SW 1271 (cell line): ENCODE measurements at places on chromosomes 2 and 18.

DNA sequence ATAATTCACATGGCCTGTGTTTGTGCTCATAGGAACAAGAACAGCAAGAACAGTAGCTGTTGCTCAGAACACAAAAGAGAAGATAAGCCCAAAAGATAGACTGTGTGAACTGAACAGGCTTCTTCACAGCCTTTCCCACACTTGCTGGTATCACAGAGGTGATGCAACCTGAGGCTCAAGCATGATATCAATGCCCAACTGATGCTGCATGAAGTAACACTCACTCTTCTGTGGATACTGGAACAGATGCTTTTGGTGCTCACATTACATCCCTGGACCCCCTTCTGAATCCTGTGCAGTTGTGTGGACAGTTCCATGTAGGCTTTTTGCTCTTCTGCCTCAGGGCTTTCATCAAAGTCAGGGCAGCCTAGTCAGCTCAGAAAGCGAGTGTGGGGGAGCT, 88.4 kb upstream of the RND3 start:
- DNase-seq, result no peak

- peak; percentile 38 for DNase-seq
These were observed 208.4 kb downstream of the RAD51AP2 start for GRCh38 chr2:17309741-17310339.

DNA sequence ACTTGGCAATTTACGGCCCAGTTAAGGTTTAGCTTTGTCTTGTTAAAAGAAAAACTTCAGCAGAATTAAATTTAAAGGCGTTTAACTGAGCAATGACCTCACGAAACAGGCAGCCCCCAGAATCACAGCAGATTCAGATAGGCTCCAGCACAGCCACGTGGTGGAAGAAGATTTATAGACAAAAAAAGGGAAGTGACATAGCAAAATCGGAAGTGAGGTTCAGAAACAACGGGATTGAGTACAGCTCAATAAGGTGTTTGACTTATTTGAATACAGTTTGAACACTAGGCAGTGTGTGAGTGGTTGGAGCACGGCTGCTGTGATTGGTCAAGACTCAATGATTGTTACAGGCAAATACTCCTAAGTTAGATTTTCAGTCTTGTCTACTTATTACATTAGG, 79.8 kb downstream of the MOGAT1 start:
- no peak for DNase-seq

DNA sequence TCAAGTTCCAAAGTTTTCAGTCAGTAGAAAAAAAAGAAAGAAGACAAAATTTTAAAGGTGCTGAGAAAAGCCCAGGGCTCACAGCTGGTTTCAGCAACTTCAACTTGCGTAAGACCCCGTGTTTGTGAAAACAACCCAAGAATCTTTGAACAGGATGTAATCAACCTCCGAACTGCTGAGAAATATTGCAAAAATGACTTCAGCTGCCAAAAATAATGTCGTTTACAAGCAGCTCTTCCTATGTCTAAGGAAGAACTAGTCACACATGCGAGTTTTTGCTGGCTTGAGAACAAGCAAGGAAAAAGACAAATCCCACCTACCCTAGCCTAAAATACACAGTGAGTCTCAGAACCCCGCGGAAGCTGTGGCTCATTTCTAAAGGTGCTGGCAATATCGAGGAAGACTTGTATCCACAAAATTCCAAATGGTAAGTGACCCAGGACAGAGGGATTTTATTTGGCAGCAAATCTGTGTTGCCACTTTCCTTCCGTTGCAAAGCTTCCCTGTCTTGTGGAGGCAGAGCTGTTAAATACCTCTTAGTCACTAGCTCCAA, 59.8 kb upstream of the SLC8A1 start:
- no peak for DNase-seq

GRCh38 chr2:107384422-107384821, 442.3 kb upstream of the RGPD4 start:
- DNase-seq, result no peak

GRCh38 chr2:220147161-220148038, 520.0 kb downstream of the SLC4A3 start:
- no peak for DNase-seq

GRCh38 chr2:37838541-37839167, 86.4 kb upstream of the RMDN2 start:
- DNase-seq, result no peak

GRCh38 chr2:233979748-233980147, 62.6 kb downstream of the TRPM8 start:
- no peak for DNase-seq

GRCh38 chr2:129229196-129229595, 750.3 kb upstream of the RAB6C start:
- DNase-seq, result no peak

DNA sequence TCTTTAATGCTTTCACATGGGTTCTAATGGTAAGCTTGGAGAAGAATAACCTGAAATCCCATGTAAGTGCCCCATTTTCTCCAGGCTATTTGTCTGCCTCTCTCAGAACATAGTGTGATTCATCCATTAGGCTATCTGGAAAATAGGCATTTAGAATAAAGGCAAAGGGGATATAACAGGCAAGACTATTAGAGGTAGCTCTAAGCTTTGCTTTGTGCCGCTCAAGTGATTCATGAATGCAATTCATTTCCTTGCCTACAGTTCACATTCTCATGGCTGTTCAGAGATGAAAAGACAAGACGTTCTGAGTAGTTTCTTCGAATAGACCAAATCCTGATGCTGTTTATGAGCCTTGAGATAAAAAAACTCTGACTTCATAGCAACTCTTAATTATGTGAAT, 101.7 kb downstream of the ANKRD44 start:
- no peak for DNase-seq

GRCh38 chr2:223815884-223816570, 21.4 kb downstream of the AP1S3 start:
- DNase-seq, result no peak

DNA sequence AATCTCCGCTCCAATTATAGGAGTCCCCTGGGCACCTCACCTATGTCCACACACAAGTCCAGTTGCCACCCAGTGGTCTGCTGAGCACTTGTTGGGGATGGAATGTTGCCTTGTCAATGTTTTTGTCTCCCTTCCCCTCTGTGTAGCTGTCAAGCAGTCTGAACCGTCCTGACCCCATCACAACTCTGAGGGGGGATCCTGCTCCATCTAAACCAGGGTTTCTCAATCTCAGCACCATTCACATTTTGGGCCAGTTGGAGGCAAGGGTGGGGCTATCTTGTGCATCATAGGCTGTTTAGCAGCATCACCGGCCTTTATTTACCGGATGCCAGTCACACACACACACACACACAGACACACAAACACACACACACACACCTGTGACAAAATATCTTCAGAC, 53.0 kb downstream of the CYP26B1 start:
- DNase-seq, result no peak

GRCh38 chr18:55523001-55523400, 65.0 kb downstream of the TCF4 start:
- DNase-seq, result no peak

DNA sequence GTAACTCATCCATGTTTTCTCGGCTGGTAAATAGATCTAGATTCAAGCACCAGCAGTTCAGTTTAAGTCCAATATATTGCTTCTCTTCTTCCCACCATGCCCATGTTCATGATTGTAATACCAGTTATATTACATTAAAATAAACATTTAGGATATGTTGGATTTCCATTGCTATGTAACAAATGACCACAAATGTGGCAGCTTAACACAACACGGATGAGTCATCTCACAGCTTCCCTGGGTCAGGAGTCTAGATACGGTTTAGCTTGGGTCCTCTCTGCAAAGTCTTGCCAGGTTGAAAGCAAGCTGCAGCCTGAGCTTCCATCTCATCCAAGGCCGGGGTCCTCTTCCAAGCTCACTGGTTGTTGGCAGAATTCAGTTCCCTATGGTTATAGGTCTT, 39.4 kb upstream of the SMAD2 start:
- no peak for DNase-seq

DNA sequence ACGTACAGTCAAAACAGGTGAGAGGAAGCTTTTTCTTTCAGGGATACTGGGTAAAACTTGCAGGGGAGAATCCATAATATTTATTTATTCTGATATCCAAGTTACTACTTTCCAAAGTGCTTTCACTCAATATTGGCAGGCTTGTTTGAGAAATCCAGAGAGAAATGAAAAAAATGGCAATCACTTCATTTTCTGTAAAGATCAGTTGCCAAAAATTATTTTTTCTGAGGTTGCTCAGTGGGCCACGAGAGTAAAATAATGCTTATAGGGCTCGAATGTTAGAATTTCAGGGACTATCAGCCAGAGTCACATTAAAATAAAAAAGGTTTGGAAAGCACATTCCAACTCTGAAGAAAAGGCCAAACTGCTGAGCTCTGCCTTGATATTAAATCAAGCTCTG, 324.6 kb upstream of the RND3 start:
- no peak for DNase-seq

- DNase-seq, result no peak
These were observed 49.4 kb downstream of the NBAS start for GRCh38 chr2:15511686-15512085.

DNA sequence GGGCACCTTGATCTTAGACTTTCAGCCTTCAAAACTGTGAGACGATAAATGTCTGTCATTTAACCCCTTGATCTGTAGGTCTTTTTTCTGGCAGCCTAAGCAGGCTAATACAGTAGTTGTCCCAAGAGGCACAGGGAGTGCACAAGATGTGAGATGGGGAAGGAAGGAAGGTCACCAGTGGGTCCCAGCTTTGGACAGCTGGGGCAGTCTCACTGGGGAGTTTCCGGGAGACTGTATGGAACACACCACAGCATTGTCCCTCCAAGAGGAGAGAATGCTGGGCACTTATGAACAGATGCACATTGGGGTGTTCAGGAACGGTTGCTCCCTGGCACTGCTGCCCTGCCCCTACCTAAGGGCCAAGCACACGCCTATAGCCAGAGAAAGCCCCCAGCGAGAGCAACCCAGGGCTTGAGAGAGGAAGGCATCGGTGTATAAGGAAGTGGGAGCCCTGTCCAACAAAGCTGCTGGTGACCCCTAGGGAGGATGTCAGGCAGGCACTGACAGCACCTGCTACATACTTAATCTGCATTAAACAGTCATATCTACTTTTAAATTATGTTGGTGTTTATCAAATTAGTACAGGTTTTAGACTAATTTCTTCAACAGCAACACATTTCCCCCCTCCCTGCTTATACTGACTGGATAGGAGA, 11.6 kb upstream of the NCK2 start:
- no peak for DNase-seq

DNA sequence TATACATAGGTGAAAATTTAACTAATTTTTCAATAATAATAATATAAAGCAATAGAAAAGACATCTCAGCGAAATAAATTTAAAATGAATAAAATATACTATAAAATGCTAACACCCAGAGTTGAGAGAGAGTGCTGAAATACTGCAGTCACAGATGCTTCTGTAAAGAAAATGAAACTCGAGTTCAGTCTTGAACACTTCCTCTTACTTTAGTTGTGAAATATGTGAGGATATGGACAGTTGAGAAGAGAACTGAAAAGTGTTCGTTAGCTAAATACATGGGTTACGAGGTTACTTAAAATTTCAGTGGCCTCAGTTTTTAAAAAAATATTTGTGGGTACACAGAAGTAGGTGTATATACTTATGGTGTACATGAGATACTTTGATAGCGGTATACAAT, 106.8 kb downstream of the DNAH7 start:
- no peak for DNase-seq

DNA sequence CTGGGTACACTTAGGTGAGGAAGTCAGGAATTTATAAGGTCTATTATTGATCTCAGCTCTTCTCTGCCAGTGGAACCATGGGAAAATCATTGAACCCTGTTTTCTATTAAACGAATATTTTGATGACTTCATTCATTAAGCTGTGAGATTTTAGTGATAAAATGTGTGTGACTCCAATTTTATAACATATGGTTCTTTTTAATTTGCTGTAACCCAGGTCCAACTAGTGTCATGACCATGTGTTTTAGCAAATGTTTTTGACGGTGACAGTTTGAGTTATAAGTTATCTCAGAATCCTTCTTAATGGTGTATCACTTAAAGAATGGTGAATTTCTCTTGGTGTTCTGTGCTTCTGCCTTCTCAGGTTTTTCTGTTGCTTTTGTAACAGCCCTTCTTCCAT, 213.1 kb downstream of the MCFD2 start:
- no peak for DNase-seq

GRCh38 chr18:6010284-6010683, 115.0 kb upstream of the TMEM200C start:
- DNase-seq, result no peak

GRCh38 chr2:168185583-168186274, 61.7 kb downstream of the STK39 start:
- no peak for DNase-seq

DNA sequence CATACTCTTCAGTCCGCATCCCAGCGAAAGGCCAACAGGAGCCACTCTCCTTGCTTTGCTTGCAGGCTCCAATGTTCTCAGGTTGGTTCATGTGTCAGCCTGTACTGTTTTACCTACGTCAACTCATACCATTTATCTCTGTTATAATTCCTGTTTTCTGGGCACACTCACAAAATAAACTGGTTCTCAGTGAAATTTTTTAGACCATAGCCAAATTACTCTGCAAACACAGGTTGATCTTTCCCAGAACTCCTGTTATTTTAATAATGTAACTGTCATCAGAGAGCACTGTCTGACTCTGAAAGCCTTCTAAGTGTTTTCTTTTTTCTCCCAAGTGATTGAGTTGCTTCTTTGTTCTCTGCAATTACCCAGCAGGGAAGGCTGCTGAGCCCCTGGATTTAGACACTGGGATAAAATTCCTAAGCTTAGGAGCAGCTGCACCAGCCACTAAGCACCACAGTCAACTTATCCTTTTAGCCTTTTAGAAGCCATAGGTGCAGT, 111.6 kb upstream of the PIEZO2 start:
- no peak for DNase-seq

- DNase-seq, result no peak
These were observed 550.2 kb upstream of the SLC39A10 start for GRCh38 chr2:195106681-195107380.

- DNase-seq, result no peak
These were observed 37.8 kb upstream of the FZD5 start for GRCh38 chr2:207807516-207807915.

GRCh38 chr2:235270956-235271355, 222.9 kb upstream of the AGAP1 start:
- no peak for DNase-seq

GRCh38 chr18:3722649-3723433, 272.9 kb downstream of the TGIF1 start:
- DNase-seq, result no peak

DNA sequence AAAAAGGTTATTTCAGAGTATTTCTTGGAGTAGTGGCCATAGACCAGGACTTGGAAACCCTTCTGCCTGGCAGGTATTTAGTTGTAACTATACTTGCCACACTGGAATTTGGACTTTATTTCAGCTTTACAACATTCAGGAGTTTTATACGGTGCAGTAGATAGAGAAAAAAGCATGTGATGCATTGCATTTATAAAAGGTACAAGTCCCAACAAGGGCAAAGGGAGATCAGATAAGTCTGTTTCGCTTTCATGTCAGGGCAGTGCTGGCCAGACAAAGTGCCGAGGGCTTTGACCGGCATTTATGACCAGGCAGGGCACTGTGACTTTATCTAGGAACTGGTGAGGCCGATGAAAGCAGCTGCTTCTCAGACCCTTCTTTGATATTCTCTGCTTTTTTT, 145.4 kb downstream of the RTN4 start:
- DNase-seq, result no peak
